Mammary epithelial cell (primary cell): ENCODE measurements at places on chromosomes 3 and 15.

- DNase-seq: peak; percentile 95
These were observed 16.8 kb upstream of the CCNDBP1 start for GRCh38 chr15:43168192-43169107.

DNA sequence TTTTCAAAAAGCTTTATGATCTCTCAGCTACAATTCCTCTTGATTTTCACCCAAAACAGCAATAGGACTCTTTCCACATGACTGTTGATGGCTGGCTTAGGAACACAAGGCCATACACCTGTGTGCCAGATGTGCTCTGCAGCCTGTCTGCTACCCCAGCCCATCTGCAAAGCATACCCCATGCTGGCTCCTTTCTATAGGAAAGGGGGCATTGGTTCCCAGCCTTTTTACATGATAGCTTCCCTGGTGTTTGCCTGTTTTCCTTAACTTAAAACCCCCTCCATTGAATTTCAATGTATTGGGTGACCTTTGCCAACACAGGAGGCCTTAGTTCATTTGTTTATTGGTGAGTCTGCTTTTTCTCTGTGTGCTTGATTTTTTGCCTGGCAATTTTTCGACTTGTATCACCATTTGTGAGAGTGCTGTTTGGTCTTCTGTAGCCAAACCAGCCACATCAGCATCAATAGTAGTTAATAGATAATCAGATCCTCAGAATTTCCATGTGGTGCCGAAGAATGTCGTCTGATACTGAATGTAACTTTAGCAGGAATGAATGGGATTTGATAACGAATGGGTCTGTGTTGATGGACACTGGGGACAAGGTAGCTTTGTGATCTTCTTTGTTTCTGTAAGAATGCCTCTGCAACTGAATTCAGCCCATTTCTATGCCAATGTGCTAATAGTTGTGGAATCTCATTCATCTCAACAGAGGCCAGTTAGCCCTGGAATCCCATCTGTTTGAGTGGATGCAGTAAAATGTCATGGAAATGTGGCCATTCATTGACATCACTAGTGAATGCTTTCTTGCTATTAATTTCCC is 272.2 kb upstream of the RARB start:
- DNase-seq: no peak

GRCh38 chr3:189288348-189289235 is 116.8 kb downstream of the TPRG1 start:
- no peak for DNase-seq

GRCh38 chr3:183896184-183896583 is 11.5 kb upstream of the PARL start:
- DNase-seq: no peak

DNA sequence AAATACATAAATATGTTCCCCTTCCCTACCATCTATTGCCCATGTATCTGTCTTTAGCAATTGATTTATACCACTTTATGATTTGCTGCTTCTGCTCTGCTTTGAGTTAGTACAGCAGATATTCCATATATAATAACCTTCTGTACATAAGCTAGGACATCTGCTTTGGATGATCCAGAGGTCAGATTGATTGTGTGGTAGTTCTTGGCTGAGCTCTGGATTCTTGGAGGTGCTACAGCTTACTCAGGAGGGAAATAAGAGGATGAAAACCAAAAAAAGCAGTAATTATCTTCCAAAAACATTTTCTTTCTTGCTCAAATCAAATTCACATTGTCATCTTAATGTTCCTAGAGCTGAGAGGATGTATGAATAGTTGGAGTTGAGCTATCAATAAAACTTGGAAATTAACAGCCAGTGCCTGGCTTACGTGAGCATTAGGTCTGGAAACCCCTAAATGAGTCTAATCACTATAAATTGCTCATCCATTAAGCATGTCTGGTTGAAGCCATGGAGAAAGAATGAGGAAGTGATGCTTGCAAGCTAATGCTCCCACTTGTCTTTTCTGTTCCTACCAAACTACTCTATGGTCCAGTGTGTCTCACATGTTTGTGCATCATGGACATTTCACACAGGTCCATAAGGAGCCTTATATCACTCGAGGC is 36.3 kb upstream of the TMEM42 start:
- DNase-seq: peak; percentile 73

DNA sequence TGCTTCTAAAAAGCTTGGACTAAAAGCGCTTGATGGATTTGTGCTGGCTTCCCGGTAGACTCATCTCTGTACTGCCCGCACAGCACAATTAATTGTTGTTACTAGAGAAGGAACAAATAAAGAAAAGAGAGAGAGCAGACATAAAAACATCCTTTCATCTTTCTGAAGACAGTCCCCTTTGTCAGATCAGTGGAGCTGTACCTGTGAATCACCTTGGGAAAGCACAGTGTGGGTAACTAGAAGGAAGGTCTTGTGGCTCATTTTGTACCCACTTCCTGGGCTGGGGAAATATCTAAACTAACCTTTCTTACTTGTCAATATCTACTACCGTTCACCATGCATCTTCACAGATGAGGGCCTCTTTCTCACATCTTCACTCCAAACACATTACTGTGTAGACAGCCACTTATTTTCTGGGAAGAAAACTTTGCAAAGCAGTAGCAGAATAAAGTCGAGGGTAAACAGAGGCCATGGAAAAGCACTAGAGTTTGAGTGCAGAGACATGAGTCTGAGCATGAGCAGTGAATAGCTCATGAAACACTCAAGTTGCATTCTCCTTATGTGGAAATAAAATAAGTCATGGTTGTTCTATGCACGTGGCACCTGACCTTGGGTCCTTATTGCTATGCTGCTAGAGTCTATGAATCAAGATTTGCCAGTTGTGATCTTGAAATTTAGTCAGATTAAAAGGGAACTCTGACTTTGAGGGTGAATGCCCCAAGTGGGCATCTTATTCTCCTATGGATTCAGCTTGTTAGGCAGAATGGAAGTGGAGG is 169.3 kb downstream of the LPP start:
- peak; percentile 86 for DNase-seq

GRCh38 chr15:31254431-31255175 is 72.0 kb upstream of the KLF13 start:
- DNase-seq: no peak

DNA sequence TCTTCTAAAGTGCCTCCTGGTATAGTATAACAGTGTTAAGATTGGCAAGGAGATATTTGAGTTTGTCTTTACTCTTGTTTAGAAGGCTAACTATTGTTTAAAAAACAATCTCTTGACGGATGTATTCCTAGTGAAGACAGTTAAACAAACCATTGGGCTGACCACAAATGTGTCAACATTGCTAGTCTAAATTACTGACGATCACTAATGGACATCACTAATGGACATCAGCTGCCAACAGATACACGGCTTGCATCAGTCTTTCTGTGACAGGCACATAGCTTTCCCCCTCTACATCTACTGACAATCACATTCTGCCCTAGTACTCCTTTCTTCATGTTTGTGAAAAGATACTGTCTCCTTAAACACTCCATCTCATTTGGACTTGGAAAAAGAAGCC is 57.1 kb upstream of the ETV5 start:
- no peak for DNase-seq

DNA sequence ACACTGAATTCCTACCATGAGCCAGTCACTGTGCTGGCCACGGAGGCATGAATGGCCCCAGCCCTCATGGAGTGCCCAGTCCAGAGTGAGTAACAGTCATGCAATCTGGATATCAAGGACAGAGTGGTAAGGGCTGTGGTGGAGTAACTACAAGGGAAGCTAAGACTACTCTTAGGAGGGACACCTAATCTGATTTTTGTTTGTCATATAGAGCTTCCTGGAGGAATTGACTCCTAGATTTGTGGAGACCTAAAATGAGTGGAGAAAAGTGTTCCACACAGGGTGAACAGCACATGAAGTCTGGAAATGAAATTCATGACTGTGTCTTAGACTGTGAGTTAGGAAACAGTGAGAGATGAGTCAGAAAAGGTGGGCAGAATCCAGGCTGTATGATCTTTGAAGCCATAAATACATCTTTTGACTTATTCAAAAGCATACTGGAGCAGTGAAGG is 219.9 kb downstream of the NFKBIZ start:
- DNase-seq: peak; percentile 83

DNA sequence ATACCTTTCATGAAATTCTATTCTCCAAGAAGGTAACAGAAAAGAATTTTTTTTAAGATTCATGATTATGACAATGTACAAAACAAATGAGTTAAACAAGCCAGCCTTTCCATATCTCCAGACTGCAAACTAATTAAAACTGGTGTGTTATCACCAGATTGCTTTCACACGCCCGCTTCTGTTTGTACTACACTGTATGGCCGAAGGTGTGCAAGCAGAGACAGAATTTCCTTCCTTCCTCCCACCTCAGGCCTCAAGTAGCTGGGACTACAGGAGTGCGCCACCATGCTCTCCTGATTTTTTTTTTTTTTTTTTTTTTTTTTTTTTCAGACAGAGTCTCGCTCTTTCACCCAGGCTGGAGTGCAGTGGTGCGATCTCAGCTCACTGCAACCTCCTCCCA is 400.4 kb downstream of the MAGI1 start:
- no peak for DNase-seq

DNA sequence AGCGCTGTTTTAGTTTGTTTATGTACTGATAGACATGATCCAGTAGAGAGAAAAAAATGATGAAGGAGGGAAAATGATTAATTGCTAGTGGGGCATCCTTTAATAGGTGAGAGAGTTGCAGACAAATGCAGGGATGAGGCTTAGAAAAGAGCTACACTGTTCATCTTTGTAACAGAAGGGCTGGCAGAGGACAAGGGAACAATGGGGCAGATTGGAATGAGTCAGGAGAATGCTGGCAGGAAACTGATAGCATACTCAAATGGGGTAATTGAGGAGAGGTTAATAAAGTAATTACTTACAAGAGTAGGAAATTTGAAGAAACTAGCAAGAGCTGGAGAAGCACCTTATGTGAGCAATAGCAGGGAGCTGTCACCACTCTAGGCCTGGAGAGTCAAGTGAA is 170.9 kb downstream of the OXSM start:
- no peak for DNase-seq

- peak; percentile 87 for DNase-seq
These were observed 37.6 kb downstream of the MTMR10 start for GRCh38 chr15:30953731-30954378.

GRCh38 chr3:171351676-171352075 is 108.5 kb downstream of the TNIK start:
- peak; percentile 98 for DNase-seq

GRCh38 chr3:143123353-143123984 is 3.9 kb downstream of the CHST2 start:
- no peak for DNase-seq

- DNase-seq: peak; percentile 73
These were observed 50.9 kb downstream of the PRICKLE2 start for GRCh38 chr3:64174328-64174727.

DNA sequence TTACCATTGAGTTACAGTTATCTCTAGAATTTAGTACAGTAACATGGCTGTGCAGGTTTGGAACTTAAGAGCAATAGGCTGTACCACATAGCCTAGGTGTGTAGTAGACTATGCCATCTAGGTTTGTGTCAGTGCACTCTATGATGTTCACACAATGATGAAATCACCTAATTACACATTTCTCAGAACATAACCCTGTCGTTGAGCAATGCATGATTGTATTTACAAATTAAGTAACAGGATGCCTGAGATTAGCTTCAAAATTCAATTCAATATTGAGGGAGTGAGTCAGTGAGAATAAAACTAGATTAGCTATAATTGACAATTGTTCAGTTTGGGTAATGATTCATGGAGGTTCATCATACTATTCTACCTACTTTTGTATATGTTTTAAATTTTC is 633.8 kb downstream of the IGSF11 start:
- DNase-seq: peak; percentile 72

DNA sequence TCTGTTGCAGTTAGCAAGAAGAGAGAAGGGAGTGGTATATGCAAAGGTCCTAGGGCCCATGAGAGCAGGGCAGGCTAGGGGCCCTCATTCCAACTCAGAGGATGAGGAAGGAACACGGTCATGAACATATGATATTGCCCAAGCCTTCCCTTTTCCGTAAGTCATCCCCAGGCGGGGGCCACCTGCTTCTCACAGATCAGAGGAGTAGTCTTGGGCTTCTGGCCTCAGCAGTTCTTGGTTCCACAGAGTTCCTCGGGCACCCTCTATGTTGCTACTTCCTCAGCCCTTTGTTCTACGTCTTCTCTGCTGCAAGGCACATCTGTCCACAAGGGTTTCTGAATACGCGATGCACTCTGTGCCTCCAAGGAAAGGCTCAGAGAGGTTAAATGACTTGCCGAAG is 25.3 kb downstream of the EPHB3 start:
- DNase-seq: no peak

- DNase-seq: peak; percentile 88
These were observed 46.3 kb downstream of the FOXP1 start for GRCh38 chr3:71537211-71537611.

- DNase-seq: no peak
These were observed 182.9 kb upstream of the FEZF2 start for GRCh38 chr3:62556121-62556815.

GRCh38 chr15:47924381-47924780 is 196.4 kb upstream of the SLC24A5 start:
- DNase-seq: no peak

GRCh38 chr3:14245822-14246221 is 67.2 kb downstream of the LSM3 start:
- DNase-seq: no peak

- DNase-seq: peak; percentile 80
These were observed 84.2 kb upstream of the SLC4A7 start for GRCh38 chr3:27568393-27568792.

GRCh38 chr3:177679568-177680471 is 482.5 kb upstream of the TBL1XR1 start:
- DNase-seq: no peak

DNA sequence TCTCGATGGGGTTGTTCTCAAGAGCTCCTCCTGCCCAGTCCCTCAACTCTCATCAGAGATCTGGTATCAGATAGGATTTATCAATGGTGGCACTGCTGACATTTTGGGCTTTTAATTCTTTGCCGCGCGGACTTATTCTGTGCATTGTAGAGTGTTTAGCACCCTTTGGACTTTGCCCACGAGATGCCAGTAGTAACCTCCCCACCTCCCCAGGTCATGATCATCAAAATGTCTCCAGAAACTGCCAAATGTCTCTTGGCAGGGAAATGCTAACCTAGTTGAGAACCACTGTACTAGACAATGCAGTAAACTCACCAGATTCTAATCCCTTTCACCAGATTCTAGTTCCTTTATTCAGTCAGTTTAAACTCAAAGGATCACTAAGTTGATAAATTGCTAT is 24.0 kb downstream of the SLC27A2 start:
- no peak for DNase-seq

DNA sequence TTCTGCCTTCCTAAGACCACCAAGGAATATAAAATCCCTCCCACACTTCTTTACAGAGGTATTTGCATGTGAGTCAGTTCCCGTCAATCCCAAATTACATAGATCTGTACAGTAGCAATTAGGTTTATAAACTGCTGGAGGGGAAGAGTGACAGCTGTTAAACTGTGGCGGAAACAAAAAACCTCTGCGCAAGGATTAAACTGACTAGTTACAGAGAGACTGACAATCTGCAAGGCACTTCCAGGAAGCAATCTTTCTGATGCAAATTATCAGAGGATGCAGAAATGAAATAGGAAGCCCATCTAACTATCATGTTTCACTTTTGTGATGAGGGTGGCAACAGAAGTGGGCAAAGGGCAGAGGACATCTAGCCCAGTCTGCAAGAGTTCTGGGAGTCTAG is 150.4 kb downstream of the RTP4 start:
- DNase-seq: no peak
